Brain (organoid and tissue), 16 donors: ENCODE measurements at places on chromosomes 7 and 10. TPM values are rescaled to one million over a fixed set of nuclear protein-coding genes. Genes with fewer than 3 reads are reported as not detected.
A peak's percentile ranks its signal among the peaks of the same experiment; 100 is the strongest.

- peak; percentile 92 for DNase-seq
Measured at GRCh38 chr7:127253281-127254162, 781 bp upstream of the GRM8 start.

GRCh38 chr7:148398844-148399365, 191.7 kb upstream of the C7orf33 start:
- DNase-seq, result no peak

DNA sequence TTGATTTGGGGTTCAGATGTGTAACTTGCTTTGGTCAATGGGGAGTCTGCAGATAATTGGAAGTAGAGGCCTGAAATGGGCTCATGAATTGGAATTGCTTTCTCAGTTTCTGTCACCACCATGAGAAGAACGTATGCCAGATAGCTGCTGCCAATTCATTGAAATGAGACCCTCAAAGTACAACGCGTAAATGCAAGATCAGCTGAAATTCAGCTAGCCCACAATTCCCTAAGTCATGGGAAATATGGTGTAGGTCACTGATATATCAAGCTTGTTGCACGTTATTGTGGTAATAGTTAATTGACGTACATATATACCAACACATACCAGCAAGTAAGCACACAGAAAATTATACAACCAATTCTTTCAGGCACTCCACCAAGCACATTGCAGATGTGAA, 520.0 kb downstream of the NRG3 start:
- DNase-seq, result no peak

GRCh38 chr7:130838738-130839137, 104.7 kb upstream of the KLF14 start:
- no peak for DNase-seq

GRCh38 chr7:30172451-30172850, 37.7 kb downstream of the MTURN start:
- DNase-seq, result no peak

DNA sequence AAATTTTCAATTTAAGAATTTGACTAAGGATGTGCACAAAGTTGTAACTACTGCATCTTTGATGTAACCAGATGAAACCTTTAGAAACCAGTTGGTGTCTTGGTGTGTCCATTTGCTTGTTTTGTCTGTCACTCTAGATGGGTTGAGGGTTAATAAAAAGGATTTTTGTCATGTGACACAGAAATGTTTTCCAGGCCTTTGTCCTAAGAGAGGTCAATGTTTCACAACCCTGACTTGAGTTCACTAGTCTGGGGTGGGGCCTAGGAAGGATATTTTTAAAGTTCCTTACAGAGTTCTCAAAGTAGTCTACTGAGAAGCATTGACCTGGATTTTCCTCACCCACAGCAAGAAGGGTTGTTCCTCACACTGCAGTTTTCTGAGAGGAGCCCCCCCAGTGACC, 90.3 kb downstream of the HERPUD2 start:
- no peak for DNase-seq

DNA sequence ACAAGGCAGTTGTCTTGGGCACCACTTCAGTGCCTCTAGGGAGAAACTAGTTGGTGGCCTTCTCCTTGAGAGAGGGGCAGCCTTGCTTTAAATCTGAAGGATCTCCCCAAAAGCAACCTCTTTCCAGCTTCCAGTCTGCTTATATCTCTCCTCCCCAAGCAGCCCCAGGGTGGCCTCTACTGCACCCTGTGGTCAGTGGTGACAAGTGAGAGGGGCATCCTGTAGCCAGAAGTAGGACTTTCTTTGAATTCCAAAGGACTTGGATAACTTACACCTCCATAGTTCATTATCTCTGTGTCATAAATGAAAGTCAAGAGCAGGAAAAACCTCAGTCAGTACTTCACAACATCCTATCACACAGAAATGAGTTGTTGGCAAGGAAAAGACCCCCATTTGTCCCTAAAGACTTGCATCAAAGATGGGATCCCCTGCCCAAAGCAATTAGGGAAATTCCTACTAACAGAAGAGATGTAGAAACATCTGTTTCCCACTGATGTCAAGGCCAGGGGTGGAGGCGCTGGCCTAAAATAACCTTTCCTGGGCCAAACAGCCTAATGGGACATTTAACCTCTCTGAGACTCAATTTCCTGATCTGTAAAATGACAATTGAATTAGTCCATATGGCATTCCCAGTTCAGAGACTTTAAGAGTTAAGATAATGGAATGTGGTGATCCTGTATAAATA, 44.0 kb upstream of the ANKRD1 start:
- no peak for DNase-seq

GRCh38 chr7:137403353-137403695, 59.8 kb upstream of the PTN start:
- DNase-seq, result peak; percentile 29

DNA sequence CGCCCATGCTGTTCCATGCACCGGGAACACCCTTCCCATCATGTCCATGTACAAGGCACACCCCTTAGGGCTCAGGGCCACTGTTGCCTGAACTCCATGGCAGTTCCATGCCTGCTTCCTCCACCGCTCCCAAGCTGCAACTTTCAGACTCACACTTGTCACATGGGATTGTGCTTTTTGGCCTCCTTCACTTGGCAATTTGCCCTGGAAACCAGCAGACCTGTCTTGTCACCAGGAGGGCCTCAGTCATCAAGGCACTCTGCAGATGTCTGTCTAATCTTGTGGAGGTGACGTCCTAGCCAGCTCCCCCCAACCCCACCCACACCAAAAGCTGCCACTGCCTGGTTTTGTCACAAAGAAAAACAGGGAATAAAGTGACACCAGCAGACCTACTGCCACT, 47.5 kb downstream of the CARD11 start:
- no peak for DNase-seq

GRCh38 chr7:83807774-83808173, 158.8 kb upstream of the SEMA3E start:
- no peak for DNase-seq

GRCh38 chr7:113321201-113321600, 202.8 kb upstream of the SMIM30 start:
- DNase-seq, result no peak

The HOXA1 gene
- not detected for polyA plus RNA-seq

The CYP2C8 gene
- polyA plus RNA-seq, result not detected

The PAX4 gene
- not detected for polyA plus RNA-seq

The METTL27 gene
- polyA plus RNA-seq, result 23.2 TPM

The LEP gene
- polyA plus RNA-seq, result not detected

The KNDC1 gene
- 12.0 TPM for polyA plus RNA-seq

The CHST15 gene
- 6.0 TPM for polyA plus RNA-seq

The SPRN gene
- 9.2 TPM for polyA plus RNA-seq

The ITPRID1 gene
- polyA plus RNA-seq, result 0.24 TPM

The CXCL12 gene
- 11.5 TPM for polyA plus RNA-seq
